ENCODE measurements at places on chromosomes 16 and 17.

DNA sequence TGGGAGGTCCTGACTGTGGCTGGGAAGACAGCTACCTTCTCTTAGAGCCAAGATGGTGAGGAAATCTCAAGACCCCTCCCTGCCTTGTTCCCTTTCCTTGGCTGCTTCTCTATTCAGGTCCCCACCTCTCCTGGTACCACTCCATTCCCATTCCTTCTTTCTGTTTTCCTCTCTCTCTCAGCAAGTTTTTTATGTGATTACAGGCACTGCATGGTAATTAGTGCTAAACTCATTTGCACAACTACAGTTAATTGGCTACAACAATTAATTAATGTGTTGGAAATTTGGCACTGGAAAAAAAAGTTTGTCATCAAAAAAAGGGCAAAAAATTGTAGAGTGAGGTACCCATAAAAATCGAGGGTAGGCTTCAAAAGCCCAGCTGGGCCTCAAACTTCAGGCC lies 45.3 kb downstream of the NEUROD2 start:
- no peak for DNase-seq

- no peak for DNase-seq
Measured at GRCh38 chr16:3515897-3516296, 15.1 kb downstream of the CLUAP1 start.

DNA sequence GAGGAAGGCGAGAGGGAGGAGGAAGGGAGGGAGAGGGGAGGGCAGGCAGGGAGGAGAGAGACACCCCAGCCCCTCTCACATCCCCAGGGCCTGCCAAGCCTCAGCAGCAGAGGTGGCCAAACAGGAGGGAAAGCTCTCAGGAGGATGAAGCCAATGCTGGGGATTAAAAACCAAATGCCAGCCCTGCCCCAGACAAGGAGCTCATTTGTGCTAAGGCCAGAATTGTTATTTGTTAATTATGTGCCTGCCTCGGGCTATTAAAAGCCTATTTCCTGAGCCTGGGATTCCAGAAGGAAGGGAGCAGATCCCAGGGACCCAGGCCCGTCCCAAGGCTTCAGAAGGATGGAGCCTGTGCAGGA lies 27.9 kb upstream of the GINS2 start:
- DNase-seq, result no peak

GRCh38 chr17:27266228-27266627 lies 27.7 kb upstream of the WSB1 start:
- no peak for DNase-seq

DNA sequence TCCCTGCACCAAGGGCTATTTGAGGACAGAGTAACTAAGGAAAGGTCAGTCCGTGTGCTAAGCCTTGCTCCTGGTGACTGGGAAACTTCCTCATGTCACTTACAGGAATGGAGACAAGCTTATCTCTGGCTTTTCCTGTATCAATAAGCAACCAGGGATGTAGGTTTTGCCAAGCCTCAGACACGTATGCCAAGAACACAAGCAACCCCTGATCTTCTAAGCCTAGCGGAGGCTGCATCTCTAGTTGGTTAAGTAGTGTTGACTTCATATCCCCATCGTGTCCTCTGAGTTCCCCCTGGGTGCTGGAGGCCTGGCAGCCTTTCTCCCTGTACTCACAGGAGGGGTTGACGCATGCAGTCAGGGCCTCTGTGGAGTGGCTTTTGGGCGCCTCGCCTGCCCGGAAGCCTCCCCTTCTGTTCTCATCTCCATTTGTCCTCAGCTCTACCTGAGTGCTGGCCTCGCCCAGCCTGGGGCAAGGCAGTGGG lies 1.4 kb upstream of the C1QTNF1 start:
- DNase-seq, result no peak

- no peak for DNase-seq
Measured at GRCh38 chr17:37713028-37713431, 31.8 kb downstream of the HNF1B start.

- peak; percentile 76 for DNase-seq
Measured at GRCh38 chr17:7885367-7886226, 3.0 kb upstream of the CHD3 start.

DNA sequence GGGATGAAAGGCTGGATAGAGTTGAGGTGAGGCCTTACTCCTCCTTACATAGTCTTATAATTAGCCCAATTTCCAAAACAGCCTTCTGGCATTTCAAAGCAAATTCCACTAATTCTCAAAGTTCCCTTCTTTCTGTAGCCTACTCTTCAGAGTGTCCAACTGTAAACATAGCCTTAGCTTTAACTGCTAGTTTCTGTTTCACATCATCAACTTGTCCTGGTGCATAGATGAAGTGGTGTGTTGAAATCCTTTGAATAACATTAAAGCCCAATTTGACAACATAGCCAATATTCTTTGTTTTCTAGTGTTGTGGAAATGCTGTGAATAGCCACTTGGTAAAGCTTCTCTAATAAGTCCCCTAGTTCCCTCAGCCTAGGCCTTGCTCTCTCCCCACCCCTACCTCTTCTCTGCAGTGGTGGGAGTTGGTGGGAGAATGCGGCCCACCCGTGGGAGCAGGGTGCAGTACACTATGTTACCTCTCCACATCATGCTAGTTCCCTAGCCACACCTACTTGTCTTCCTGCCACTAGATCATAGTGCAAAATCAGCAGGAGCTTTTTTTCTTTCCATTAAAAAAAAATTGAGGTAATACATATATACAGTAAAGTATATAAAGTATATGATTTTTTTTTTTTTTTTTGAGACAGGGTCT lies 127.0 kb upstream of the HAS3 start:
- DNase-seq, result no peak

- DNase-seq, result no peak
Measured at GRCh38 chr17:3533752-3534151, 23.9 kb downstream of the TRPV3 start.

GRCh38 chr16:29834079-29834478 lies 13.8 kb downstream of the MVP start:
- no peak for DNase-seq

DNA sequence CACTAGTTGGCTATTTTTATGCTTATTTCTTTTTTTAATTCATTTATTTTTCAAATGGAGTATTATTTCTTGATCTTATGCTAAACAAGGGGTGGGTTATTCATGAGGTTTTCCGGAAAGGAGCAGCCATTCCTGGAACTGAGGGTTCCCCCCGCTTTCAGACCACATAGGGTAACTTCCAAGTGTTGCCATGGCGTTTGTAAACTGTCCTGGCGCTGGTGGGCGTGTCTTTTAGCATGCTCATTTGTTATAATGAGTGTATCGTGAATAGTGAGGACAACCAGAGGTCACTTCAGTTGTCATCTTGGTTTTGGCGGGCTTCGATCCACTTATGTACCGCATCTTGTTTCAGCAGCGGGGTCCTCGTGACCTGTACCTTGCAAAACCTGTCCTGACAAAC lies 29.6 kb upstream of the ASGR2 start:
- no peak for DNase-seq

GRCh38 chr17:2391597-2392251 lies 9.1 kb downstream of the MNT start:
- no peak for DNase-seq

GRCh38 chr17:65058146-65058545 lies 1.6 kb upstream of the GNA13 start:
- DNase-seq, result no peak

GRCh38 chr17:46745376-46745775 lies 73.1 kb downstream of the WNT3 start:
- no peak for DNase-seq

- no peak for DNase-seq
Measured at GRCh38 chr17:63626551-63627180, 4.4 kb downstream of the MAP3K3 start.

GRCh38 chr17:17976931-17977570 lies 4.4 kb downstream of the DRC3 start:
- no peak for DNase-seq

DNA sequence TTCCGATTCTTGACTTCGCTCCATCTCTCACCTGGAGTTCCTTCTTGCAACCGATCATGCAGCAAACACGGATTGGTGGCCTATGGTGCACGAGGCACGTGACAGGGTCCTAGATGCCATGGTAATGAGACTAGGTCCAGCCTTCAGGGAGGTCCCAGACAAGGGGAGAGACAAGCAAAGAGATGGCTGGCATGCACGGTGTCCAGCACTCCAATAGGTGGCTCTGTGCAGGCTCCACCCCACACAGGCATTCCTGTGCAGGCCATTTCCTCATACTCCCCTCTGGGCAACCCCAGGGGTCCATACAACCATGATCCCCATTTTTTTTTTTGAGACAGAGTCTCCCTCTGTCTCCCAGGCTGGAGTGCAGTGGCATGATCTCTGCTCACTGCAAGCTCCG lies 31.3 kb downstream of the WNT9B start:
- no peak for DNase-seq

GRCh38 chr17:42526031-42526444 lies 10.0 kb upstream of the NAGLU start:
- peak; percentile 36 for DNase-seq

- DNase-seq, result no peak
Measured at GRCh38 chr17:41008811-41009210, at the start of gene KRTAP3-1. Gene KRTAP3-1 (minus strand): TSS chr17:41009128. CDS start chr17:41009074, 54 bp downstream.
